ENCODE measurements at places on chromosomes 7 and 10.

DNA sequence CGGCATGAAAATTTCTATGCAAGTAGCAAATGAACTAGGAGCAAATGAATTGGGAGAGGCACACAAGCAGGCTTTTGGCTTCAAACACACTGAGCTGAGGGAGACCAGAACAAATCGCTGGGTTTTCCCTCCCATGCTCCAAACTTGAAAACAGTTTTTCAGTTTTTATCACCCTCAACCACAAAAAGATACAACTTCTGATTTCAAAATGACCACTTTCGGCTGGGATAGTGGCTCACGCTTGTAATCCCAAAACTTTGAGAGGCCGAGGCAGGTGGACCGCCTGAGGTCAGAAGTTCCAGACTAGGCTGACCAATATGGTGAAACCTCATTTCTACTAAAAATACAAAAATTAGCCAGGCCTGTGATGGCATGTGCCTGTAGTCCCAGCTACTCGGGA, 9.0 kb upstream of the CHUK start:
- no peak for DNase-seq

DNA sequence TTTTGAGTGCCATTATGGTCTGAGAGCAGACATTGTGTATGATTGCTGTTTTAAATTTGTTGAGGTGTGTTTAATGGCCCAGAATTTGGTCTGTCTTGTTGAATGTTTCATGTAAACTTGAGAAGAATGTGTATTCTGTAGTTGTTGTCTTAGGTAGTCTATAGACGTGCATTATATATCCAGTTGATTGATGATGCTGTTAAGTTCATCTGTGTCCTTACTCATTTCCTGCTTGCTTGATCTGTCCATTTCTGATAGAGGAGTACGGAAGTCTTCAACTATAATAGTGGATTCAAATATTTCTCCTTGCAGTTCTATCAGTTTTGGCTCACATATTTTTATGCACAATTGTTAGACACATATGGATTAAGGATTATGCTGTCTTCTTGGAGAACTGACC, 16.0 kb downstream of the PTPN12 start:
- no peak for DNase-seq

- DNase-seq = no peak
These were observed 191.9 kb downstream of the SFMBT2 start for GRCh38 chr10:7218968-7219367.

DNA sequence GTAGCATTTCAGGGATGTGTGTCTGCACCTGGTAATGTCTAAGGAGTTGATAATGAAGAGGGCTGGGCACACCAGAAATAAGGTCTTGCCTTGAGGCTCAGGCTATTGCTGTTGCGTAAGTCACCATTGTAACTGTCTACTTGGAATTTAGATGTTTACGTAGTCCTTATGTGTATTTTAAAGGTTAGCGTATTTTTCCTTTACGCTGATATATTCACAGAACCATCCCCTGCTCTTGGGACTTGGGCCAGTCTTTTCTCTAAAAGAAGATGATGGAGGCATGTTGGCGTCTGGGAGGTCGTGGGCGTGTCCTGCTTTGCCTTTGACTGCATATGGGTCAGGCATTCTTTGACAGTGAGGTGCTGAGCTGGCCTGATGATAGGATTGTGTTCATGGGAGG, 14.7 kb downstream of the WDR37 start:
- DNase-seq = no peak

DNA sequence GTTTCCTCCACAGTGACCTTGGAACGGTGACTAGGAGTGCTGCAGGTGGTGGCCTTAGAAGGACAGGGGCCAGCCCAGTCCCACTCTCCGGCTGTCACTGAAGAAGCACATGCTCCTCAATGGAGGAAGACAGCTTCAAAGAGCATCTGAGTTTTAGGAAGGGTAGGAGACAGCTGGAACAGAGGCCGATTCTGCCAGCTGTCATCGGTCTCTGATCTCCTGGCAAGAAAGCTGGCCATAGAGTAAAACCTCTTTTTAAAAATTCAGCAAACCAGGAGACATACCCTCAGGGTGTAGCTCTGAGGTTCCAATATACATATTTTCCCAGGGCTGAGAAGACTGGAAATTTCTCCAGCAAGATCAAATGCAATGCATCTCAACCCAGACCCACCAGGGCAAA, 55.9 kb downstream of the KCNMA1 start:
- no peak for DNase-seq

- DNase-seq = no peak
These were observed 131.1 kb downstream of the ADARB2 start for GRCh38 chr10:1605999-1606940.
